Caki2 (cell line): ENCODE measurements at places on chromosomes 4 and X.

- DNase-seq, result peak; percentile 19
Measured at GRCh38 chrX:41655631-41656030, 33.1 kb upstream of the GPR34 start.

- no peak for DNase-seq
Measured at GRCh38 chr4:184641022-184641421, 8.2 kb downstream of the CASP3 start.

DNA sequence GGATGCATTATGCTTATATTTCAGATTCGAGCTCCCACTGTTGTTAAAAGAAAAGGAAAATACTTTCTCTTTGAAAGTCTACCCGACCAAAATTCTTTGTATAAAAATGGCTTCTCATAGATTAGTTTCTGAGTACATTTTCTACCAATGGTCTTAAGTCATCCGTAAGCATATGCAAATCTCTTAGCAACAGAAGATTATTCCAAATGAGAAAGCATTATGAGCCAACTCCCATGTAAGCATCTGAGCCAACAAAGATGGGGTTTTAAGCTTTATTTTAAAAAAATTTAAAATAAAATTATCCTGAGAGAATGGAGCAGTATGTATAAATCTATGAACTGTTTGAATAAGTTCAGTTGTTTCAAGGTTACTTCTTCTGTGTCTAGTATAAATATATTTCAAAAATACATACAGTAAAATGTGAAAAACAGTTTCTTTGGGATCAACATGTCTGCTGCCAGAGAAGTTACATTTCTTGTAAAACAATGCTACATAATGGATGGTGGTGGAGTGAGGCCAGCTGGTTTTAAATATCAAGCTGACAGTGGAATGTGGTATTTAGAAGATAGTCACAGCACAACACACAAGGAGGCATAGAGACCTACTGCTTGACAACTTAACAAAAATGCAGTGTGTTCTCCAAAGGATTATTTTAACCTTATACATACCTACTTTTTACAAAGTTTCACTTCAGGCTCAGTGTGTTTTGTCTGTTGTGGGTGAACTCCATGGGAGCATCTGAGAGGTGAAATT, 199.5 kb upstream of the DIPK2B start:
- no peak for DNase-seq

GRCh38 chr4:11230866-11231265, 197.8 kb downstream of the HS3ST1 start:
- DNase-seq, result no peak

GRCh38 chrX:109537324-109537665, 651 bp downstream of the NXT2 start:
- no peak for DNase-seq

- DNase-seq, result no peak
Measured at GRCh38 chr4:168071304-168071703, 21.0 kb upstream of the ANXA10 start.

DNA sequence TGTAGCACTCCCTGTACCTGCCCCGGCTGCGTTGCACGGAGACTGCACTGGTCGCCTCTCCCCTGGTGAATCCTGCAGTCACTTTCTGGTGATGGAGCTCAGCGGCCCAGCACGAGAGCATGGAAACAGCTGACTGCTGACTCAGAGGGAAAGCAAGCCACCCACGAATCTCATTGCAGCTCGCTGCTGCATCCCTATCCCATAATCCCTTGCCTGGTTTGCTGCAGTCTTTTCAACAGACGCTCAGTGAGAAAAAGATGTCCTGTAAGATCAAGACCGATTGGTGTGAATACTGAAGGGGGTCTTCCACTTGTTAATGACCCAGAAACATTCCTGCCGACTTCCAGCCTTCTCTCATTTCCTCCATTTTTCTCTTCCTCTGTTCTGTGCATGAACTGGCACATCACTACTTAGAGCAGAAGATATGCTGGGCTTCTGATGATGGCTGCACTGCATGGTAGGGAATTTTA, 52.9 kb downstream of the TRIM2 start:
- DNase-seq, result peak; percentile 40

GRCh38 chr4:55036405-55036804, 89.0 kb downstream of the KDR start:
- DNase-seq, result no peak

- DNase-seq, result no peak
Measured at GRCh38 chrX:118621081-118621759, 106.2 kb upstream of the IL13RA1 start.

DNA sequence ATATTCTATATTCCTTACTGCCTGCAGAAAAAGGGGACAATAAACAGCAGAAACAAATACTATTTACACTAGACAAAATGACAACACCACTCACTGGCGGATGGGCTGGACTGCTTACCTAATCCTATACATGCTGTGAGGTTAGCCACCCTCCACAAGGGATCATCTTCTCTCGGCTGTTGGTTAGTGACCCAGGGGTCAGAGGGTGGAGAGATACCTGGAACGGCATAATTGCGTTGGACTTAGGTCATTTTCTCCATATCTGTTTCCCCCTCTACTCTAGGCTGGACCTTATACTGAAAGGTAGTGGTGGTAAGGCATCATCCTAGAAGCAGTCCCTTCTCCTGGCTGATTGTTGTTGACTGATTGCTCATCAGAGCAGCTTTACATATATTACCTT, 286.8 kb upstream of the UGT8 start:
- no peak for DNase-seq

- DNase-seq, result no peak
Measured at GRCh38 chrX:30992381-30992904, 79.4 kb downstream of the FTHL17 start.

DNA sequence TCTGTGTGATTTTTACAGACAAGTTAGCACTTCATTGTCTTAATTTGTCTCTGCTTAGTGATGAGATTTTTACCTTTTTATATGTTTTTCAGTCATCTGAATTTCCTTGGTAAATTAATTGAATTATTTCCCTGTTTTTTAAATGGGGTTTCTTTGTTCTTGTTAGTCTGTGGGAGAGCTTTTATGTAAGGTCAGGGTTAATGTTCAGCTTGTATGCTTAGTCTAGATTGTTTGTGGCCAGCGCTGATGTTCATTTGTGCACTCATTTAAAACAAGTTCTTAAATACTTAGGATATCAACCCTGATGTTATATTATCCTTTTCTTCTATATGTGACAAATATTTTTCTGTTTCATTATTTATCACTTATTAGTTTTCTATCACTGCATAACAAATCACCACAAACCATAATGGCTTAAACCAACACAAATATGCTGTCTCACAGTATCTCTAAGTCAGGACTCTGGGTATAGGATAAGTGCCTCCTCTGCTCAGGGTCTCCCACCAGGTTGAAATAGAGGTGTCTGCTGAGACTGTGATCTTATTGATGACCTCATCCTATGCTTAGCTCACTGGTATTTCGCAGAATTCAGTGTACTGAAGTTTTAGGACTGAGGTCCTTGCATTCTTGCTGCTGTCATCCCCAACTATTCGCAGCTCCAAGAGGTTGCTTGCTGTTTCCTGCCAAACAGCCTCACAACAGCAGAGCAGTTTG, 53.2 kb downstream of the ATP10D start:
- DNase-seq, result no peak

DNA sequence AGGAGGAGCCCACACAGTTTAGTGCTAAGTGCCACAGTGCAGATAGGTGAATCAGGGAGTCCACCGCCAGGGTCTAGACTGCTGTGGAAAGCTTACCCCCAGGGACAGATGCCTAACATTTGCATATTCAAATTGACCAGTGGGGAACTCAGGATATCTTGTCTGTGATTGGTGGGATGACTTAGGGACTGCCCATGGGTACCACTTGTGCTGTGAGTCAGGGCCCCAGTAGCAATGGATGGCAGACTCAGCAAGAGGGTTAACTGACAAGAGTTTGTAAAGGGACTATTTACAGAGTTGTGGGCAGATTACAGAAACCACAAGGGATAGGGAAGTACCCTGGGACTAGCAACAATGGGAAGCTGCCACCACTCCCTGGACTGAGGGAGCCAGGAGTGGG, 282.1 kb downstream of the BCOR start:
- no peak for DNase-seq

DNA sequence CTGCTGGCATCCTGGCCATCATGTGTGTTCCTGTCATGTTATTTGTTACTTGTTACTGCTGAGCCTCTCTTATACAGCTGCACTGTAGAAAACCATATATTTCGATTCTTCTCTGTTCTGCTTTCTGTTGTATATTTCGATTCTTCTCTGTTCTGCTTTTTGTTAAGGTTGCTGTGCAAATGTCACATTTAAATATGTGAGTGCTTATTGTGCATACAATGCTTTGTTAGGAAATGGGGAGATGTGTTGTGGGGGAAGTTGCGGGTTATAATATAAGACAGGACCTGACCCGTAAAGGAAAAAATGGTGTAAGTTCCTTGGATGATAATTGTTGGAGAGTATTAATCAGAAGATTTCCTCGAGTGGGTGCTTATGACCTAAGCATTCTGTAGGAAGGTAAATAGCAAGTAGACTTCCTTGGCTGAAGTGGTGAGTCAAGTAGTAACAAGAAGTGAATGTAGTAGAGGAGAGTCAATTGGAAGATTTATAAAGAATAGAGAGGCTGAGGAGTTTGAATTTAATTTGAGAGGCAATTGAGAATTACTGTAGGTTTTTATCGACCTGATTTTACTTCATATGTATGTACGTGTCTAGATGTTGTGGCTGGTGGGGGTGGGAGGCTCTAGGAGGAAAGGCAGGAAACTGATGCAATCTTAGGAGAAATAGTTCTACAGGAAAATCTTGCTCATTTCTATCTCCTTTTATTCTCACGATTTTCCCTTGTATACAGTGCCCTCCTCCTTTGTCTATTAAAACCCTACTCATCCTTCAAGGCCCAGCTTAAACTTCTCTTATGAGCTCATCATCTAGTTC, 8.5 kb downstream of the OGT start:
- no peak for DNase-seq

- DNase-seq, result no peak
Measured at GRCh38 chrX:77548751-77549150, 101.6 kb downstream of the FGF16 start.
